PC-3 (cell line): ENCODE measurements at places on chromosomes 7 and 10.

DNA sequence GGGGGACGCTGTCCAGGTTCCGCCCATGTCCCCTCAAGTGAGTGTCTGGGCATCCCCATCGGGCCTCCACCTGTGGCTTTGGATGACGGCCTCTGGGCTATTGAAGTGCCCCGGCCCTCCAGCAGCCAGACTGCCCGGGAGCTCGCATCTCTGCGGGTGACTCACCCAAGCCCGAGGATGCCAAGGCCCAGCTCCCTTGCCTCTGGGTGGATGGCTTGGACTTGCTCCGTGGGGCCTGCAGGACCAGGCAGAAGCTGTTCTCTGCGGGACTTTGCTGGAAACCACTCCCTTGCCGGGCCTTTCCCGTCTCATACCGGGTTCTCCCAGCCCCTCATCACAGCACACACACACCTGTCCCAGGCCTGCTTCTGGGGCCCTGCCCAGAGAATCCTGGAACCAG is 22.4 kb downstream of the DPYSL4 start:
- no peak overlapping the region for H3K27ac ChIP-seq
- no peak overlapping the region for H3K4me3 ChIP-seq
- no peaks in the 10 kb centered on the region for H3K4me1 ChIP-seq

- DNase-seq, result peak; percentile 8
- H3K4me1 ChIP-seq, result no peaks in the 10 kb centered on the region
- no peaks in the 10 kb centered on the region for H3K27me3 ChIP-seq
- H3K36me3 ChIP-seq, result no peaks in the 10 kb centered on the region
Observed at GRCh38 chr10:4312051-4312835, 513.8 kb upstream of the AKR1E2 start.

GRCh38 chr7:157653827-157654207 is 317.0 kb downstream of the DNAJB6 start:
- H3K36me3 ChIP-seq, result no peaks in the 10 kb centered on the region
- no peaks in the 10 kb centered on the region for H3K27me3 ChIP-seq

DNA sequence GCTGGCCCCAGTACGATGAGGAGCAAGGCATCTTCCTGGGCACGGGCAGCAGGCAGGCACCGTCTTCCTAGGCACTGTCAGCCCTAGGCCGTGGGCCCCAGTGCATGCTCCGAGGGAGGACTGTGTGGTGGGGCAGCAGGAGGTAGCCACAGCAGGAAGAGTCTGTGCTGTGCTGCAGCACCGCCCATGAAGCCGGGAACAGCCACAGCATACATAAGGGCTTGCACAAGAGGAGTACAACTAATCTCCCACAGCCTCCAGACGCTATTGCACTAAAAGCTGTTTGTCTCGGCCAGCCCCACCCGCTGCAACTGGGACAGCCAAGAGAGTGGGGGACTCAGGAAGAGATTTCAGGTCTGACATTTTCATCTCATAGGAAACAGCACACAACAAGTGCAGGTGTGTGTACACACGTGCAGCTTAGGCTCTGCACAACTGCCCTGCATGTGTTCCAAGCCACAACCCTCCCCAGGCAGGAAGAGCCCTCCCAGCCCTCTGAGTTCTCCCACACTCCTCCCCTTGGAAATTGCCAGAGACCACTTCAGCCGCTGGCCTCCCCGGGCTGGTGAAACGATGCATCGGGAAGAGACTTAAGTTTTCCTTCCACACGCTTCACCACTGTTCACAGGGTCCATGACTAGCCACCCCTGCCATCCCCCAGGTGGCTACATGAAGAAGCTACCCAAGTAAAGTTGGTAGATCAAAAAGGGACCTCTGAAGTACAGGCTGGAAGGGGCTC is 88.1 kb upstream of the DDC start:
- no peaks in the 10 kb centered on the region for H3K27me3 ChIP-seq
- H3K4me3 ChIP-seq, result no peak overlapping the region
- H3K36me3 ChIP-seq, result no peaks in the 10 kb centered on the region
- DNase-seq, result no peak
- H3K27ac ChIP-seq, result no peak overlapping the region

GRCh38 chr10:113128450-113129070 is 178.5 kb downstream of the TCF7L2 start:
- H3K4me1 ChIP-seq, result peaks cover 13% of the 10 kb centered on the region
- no peak for DNase-seq
- H3K27ac ChIP-seq, result no peak overlapping the region
